Cardiac atrium fibroblast (primary cell): ENCODE measurements at places on chromosomes 4 and X. TPM values are rescaled to one million over a fixed set of nuclear protein-coding genes. Genes with fewer than 3 reads are reported as not detected.

Gene PASD1
- total RNA-seq, result not detected in 2 replicates

Gene EFHC2
- 0.16 and 0.72 TPM in 2 replicates for total RNA-seq

Gene FGG
- not detected in 2 replicates for total RNA-seq

Gene RAB40AL
- not detected in 2 replicates for total RNA-seq

Gene SPON2
- total RNA-seq, result 63.4 and 71.4 TPM in 2 replicates

Gene AKAP4
- total RNA-seq, result not detected in 2 replicates

Gene CT47B1
- total RNA-seq, result not detected in 2 replicates

Gene IL15
- 2.0 and 3.9 TPM in 2 replicates for total RNA-seq

Gene GUCY2F
- total RNA-seq, result not detected in 2 replicates

Gene GSX2
- not detected in 2 replicates for total RNA-seq

Gene UNC5C
- total RNA-seq, result 4.3 and 10.7 TPM in 2 replicates

Gene GDI1
- 131 TPM in 2 replicates for total RNA-seq

Gene NDST3
- total RNA-seq, result not detected in 2 replicates

Gene SPOCK3
- 0.36 and 0.49 TPM in 2 replicates for total RNA-seq
